ENCODE measurements at places on chromosomes 6 and 20.
A peak's percentile ranks its signal among the peaks of the same experiment; 100 is the strongest.

DNA sequence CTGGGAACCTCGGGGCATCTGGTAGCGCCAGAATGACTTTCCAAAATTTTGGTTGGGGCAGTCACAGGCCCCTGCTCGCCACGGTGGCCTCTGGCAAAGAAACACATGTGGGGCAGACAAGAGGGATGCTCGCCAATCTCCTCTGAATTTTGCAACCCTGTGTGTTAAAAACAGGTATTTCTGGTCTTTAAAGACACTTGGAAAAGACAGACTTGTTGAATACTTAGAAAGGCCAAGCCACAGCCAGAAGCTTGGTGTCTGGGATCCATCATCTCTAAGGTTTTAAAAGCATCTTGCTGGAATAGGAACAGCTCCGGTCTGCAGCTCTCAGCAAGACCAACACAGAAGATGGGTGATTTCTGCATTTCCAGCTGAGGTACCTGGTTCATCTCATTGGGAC lies 31.2 kb downstream of the HLA-E start:
- peak; percentile 47 for DNase-seq

GRCh38 chr20:46494077-46494476 lies 19.3 kb downstream of the ZNF334 start:
- no peak for DNase-seq

DNA sequence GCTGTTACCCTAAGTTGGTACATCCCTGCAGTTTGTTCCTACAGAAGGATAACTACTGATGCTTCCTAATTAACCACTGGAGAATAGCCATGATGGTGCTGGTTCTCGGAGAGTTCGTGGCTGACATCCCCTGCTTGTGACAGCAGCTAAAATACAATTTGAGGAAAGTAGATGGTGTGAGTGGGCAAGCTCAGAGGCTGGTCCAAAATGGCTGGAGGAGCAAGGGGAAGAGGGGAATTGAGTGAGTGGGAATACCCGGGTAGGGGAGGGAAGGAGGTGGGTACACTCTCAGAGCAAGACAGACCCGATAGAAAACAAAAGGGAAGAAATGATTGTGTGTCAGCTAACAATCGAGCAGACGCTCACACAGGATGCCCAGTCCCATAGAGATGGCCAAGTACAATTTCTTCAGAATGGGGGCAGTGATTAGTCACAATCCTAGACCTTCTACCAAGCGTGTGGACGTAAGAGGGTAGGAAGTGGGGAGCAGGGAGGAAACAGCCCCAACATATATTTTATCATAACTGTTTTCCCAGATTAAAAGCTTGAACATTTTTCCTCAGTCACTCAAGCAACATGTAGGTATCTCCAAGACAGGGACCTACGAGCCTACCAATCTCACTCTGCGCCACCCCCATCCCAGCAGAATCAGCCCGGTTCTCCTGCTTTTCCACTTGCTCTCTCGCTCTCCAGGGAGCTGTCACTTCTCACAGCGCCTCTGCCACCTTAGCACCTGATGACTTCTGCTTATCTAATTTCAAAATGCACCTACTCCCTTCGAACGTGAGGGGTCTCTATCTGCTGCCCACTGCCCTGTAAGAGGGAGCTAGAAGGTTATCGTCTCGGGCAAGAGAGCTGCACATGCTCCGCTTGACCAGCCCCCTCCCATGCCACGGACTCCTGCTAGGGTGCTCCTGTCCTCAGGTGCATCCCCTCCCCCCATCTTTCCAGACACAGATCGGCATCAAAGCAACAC lies 26.2 kb downstream of the RIPOR2 start:
- DNase-seq: no peak

GRCh38 chr20:59748619-59749191 lies 144.4 kb downstream of the PHACTR3 start:
- no peak for DNase-seq

- peak; percentile 57 for DNase-seq
Measured at GRCh38 chr6:117907601-117908245, 659 bp downstream of the SLC35F1 start.

DNA sequence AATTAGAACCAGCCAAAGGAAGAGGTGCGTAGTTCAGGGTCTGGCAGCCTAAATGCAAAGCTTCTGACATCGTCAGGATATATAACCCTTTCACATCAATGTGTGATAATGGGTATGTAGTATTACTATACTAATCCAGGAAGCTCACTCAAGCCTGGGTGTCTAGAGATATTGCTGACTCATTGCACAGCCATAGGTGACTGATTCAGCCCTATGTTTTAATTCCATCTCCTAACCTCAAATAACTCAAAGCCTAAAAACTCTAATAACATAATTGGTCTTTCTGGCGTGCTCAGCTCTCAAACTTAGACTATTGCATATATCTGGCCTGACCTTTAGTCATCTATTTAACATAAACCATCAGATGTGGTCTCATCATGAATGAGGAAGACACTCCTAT lies 658.4 kb downstream of the TBC1D32 start:
- DNase-seq: no peak

- DNase-seq: no peak
Measured at GRCh38 chr20:540391-541201, 3.0 kb downstream of the CSNK2A1 start.

GRCh38 chr20:34016736-34017135 lies 23.0 kb downstream of the RALY start:
- DNase-seq: no peak

- no peak for DNase-seq
Measured at GRCh38 chr6:16320533-16321340, 82.3 kb downstream of the GMPR start.

DNA sequence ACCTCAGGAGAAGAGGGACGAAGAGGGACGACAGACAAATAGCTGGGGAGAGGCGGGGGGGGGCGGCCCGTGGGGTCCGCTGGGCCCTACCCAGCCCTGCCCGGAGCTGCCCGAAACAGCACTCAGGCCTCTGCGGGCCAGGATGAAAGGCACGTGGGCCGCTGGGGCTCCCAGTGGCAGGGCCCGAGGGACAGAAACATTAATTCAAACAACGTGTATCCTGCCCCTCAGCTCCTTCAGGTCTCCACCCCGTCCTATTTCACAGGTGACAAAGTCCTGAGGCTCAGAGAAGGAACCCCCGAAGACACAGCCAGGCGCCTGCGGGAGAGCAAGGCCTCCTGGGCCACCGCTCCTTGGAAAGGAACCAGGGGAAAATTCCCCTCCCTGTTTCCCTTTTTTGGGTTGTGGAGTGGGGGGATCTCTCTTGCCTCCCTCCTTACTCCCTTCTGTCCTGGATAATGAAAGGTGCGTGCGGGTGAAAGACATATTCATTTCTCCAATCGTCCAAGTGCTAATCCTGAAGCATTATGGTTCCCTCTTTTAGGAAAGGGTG lies 93.3 kb downstream of the RNASET2 start:
- no peak for DNase-seq

DNA sequence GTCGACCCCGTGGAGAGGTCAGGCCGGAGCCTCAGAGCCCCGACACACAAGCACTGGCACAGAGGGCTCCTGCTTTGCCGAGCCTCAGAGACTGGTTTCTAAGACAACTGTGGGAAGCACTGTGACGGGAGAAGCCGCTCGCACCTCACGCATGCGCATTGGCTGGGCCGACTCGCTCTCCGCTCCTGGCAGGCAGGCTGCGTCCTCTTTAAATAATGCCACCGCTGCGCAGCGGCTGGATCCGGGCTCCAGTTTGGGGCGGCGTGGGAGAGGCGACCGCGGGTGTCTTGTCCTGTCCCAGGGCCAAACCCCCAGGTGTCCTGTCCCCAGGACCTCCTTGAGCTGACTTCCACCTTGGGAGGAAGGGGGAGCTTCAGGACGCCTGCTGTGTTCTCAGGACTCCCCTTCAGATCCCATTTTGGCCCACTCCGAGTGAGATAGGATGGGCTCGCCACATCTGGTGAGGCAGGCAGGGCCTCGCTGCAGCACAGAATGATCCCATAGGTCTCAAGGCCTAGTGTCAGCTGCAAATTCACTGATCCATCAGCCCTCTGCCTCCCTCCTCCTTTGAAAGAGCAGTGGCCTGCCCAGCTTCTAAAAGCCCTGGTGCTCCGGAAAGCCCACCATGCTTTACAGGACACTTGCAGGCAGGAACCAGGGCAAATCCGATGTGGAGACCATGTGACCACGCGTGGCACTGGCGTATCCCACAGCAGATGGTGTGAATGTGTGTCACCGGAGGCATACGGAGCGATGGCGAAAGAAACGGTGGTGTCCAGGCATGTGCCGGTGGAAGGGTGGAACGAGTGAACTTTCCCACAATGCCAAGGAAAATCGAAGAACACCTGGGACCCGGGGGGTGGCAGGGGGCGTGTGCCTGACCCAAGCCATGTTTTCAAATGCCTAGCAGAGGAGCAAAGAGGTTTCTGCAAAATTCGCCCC lies 169.3 kb upstream of the ZNF337 start:
- peak; percentile 87 for DNase-seq

DNA sequence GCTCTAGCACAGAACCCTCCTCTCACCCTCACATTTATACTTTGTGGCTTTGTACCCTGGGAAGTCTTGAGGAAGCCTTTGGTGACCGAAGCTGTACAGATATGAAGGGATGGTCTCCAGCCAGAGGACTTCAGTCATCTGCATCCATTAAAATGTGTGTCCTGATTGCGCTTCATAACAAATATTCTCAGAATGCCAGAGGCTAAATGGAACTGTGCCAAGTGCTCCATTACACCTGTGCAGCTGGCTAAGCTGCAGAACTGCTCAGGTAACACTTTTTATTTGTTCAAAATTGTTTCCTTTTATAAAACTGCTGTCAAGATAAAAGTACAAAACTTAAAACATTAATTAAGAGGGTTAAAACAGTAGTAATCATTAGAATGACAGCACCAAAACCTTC lies 22.3 kb downstream of the TPBG start:
- no peak for DNase-seq

DNA sequence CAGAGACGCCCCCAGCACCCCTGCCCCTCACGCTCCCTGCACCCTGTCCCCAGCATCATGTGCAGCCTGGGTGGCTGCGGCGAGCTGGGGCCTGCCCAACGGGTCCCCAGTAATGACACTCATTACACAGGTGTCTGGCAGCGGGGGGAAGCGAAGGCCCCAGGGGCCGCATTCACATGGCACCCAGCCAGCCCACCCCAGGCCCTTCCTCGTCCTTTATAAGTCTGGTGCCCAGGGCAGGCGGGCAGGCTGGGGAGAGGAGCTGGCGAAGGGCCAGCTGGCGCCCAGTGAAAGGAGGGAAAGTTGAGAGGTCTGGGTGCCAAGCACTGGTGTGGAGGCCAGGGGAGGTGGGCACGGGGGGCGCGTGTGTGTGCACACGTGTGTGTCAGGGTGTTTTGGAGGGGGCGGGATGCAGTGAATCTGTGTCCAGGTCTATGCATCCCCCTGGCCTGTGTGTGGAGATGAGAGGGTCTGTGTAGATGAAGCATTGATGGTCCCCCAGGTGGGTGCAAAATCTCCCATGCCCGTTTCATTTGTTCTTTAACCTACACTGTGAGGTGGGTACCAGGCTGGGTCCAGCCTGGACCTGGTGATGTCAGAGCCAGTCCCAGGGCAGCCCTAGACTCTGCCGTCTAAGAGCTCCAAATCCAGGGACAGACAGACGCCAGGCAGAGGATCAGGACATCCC lies 105.3 kb downstream of the CEBPB start:
- no peak for DNase-seq

Data from activated CD8-positive, alpha-beta memory T cell treated with anti-CD3 and anti-CD28 coated beads, Interleukin-2, amount 50 U/mL, for 48 hours (primary cell).